ENCODE measurements at places on chromosomes 7 and 10.

GRCh38 chr10:130659528-130659927 is 523.3 kb downstream of the GLRX3 start:
- no peak for DNase-seq

- DNase-seq, result no peak
These were observed 3.3 kb downstream of the ZNF503 start for GRCh38 chr10:75398200-75398691.

DNA sequence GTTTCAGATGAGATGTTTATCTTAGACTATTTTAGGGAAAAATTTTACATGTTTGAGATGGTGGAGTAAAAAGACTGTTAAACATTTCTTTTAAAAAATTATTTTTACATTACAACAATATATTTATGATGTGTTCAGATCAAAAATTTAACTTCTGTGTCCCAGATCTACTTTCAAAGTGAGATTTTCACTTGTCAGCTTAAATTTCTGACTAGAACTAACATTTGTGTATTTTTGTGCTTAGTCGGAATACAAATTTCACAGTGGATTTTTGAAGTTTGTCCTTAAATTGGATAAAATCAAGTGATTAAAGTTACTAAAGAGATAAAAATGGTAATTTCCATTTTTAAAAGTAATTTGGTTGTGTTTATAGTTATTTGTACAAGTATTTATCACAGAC is 24.9 kb downstream of the TMEM106B start:
- no peak for DNase-seq

- DNase-seq, result no peak
These were observed 388.9 kb downstream of the TNS3 start for GRCh38 chr7:47192978-47193377.
